Right ventricle myocardium superior (tissue), 1 donor: ENCODE measurements at places on chromosomes 7 and 10. TPM values are rescaled to one million over a fixed set of nuclear protein-coding genes. Genes with fewer than 3 reads are reported as not detected.

Gene PDE6C
- not detected for total RNA-seq

DNA sequence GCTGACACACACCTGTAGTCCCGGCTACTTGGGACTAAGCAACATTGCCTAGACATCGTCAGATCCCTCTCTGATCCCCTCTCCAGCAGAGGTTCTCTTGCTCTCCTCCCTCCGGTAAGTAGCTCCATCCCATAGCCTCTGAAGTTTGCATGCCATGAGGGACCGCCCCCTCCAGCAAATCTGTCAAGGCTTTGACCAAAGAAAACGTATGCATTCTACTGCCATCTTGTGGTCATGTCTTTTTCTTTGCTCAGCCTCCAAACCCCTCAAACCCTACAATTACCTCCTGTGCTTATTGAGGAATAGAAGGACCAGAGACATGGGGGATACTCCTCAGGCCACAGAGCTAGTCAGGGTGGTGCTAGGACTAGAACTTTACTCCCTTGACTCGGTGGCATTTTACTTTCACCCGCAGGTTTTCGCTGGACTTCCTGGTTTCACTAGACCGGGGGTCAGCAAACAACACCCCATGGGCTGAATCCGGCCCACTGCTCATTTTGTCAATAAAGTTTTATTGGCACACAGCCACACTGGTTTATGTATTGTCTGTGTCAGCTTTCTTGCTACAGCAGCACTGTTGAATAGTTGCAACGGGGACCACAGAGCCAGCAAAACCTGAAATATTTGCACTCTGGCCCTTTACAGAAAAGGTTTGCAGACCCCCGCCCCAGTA, 202.6 kb upstream of the FOXK1 start:
- DNase-seq = no peak

DNA sequence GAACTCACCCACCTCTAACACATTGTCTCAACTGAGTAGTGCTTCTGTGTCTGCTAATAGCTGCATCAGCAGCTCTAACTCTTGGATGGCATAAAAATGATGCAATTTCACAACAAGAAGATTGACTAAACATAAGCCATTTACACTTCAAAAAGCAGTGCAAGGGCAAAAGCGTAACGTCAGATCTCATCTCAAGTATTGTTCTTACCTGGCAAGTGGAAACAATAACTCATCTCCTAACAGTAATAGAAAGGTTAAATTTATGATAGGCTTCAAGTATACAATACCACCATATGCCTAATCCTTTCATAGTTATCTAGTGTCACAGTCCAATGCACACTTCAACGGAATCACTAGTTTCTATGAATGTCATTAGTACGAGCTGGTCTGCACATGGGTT, 14.8 kb downstream of the TPK1 start:
- DNase-seq = no peak

GRCh38 chr10:113030453-113030852, 80.4 kb downstream of the TCF7L2 start:
- DNase-seq = no peak

GRCh38 chr7:29076631-29077030, 69.7 kb downstream of the CPVL start:
- DNase-seq = no peak

Gene UNC5B
- total RNA-seq = 12.2 TPM

GRCh38 chr7:152145853-152146466, 120.5 kb downstream of the GALNT11 start:
- DNase-seq = no peak

DNA sequence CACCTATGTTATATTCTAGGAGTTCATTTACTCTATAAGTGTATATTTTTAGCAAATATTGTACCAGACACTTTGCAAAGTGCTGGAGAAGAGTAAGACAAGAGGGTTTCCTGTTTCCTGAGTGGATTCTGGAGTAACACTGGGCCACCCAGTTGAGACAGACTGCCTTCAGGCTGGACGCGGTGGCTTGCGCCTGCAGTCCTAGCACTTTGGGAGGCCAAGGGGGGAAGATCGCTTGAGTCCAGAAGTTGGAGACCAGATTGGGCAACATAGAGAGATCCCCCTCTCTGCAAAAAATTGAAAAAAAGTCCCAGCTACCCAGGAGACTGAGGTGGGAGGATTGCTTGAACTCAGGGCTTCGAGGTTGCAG, 772 bp upstream of the ZSCAN25 start:
- no peak for DNase-seq

Gene CPA4
- not detected for total RNA-seq

Gene NOS3
- 10.0 TPM for total RNA-seq

- DNase-seq = no peak
Observed at GRCh38 chr10:96337106-96337505, 21.7 kb downstream of the OPALIN start.

GRCh38 chr10:95363303-95363912, 72.6 kb upstream of the PDLIM1 start:
- no peak for DNase-seq
